Vagina (tissue), 2 donors: ENCODE measurements at places on chromosomes 5 and 9.

- H3K27me3 ChIP-seq, result no peaks in the 10 kb centered on the region
- DNase-seq, result no peak
- H3K4me1 ChIP-seq, result peaks cover 60% of the 10 kb centered on the region
- no peaks in the 10 kb centered on the region for H3K36me3 ChIP-seq
Measured at GRCh38 chr5:95958310-95959014, 3.2 kb downstream of the ELL2 start.

DNA sequence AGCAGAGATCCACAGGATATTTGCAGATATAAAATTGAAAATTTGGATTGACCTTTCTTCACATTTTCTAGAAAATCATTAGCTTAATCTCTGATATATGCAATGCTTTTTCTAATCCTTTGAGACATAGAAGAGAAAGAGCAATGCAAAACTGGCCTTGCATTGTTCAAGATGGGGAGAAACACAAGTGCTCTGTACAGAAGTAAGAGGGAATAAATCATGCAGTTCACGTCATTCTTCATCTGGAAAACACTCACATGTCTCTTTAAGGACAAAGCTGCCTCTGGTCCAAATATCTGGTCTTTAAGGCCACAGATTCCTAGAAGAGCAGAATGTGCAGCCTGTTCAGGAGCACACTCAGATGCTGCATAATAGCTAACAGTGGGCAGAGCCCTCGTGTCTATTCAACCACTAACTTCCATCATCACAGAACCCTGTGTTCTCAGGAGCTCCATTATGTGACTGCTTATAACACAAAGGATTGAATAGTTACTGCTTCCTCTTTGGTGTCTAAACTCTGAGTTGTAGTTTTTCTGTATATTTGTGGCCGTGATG is 277.5 kb downstream of the PLK2 start:
- no peaks in the 10 kb centered on the region for H3K27me3 ChIP-seq
- H3K4me3 ChIP-seq, result no peak overlapping the region
- no peak for DNase-seq
- no peaks in the 10 kb centered on the region for H3K4me1 ChIP-seq

GRCh38 chr5:65047948-65048690 is 279.4 kb downstream of the CWC27 start:
- no peaks in the 10 kb centered on the region for H3K36me3 ChIP-seq
- no peaks in the 10 kb centered on the region for H3K4me1 ChIP-seq
- H3K27ac ChIP-seq, result no peak overlapping the region
- no peak for DNase-seq
- H3K4me3 ChIP-seq, result no peak overlapping the region
- no peaks in the 10 kb centered on the region for H3K27me3 ChIP-seq

GRCh38 chr5:139137697-139138096 is 60.5 kb downstream of the SIL1 start:
- H3K4me1 ChIP-seq, result peaks cover 57% of the 10 kb centered on the region
- H3K27me3 ChIP-seq, result no peaks in the 10 kb centered on the region
- H3K36me3 ChIP-seq, result no peaks in the 10 kb centered on the region
- H3K4me3 ChIP-seq, result no peak overlapping the region
- no peak overlapping the region for H3K27ac ChIP-seq
- no peak for DNase-seq

- no peaks in the 10 kb centered on the region for H3K27me3 ChIP-seq
- H3K27ac ChIP-seq, result peak overlapping the region; percentile 75
- no peak for DNase-seq
- no peaks in the 10 kb centered on the region for H3K36me3 ChIP-seq
- no peak overlapping the region for H3K4me3 ChIP-seq
Measured at GRCh38 chr9:111069183-111069582, 30.9 kb upstream of the LPAR1 start.

- no peaks in the 10 kb centered on the region for H3K4me1 ChIP-seq
- H3K27me3 ChIP-seq, result no peaks in the 10 kb centered on the region
- DNase-seq, result no peak
Measured at GRCh38 chr5:65326922-65327321, 154.8 kb downstream of the ADAMTS6 start.

DNA sequence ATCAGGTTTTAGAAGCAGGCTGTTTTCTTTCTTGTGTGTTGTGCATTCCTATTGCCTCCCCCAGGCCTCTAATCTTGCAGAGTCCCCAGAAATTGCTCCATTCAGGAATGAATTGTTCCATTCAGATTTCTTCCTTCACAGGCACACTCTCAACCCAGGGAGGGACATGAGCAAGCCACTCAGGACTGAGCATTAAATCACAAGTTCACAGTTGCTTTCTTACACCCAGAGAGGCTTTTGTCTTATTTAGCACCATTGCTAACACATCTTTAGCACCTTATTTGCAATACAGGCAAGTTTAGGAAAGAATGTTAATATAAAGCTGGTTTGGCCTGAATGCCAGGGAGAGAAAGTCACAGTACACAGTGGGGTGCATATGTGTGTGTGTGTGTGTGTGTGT is 221.4 kb downstream of the RAB3C start:
- DNase-seq, result no peak
- no peaks in the 10 kb centered on the region for H3K27me3 ChIP-seq
- H3K4me1 ChIP-seq, result no peaks in the 10 kb centered on the region
- H3K36me3 ChIP-seq, result no peaks in the 10 kb centered on the region

GRCh38 chr5:132528866-132529634 is 14.3 kb downstream of the IL5 start:
- no peaks in the 10 kb centered on the region for H3K27me3 ChIP-seq
- no peak for DNase-seq
- no peak overlapping the region for H3K27ac ChIP-seq
- H3K36me3 ChIP-seq, result no peaks in the 10 kb centered on the region
- no peaks in the 10 kb centered on the region for H3K4me1 ChIP-seq
- H3K4me3 ChIP-seq, result no peak overlapping the region

- H3K4me3 ChIP-seq, result no peak overlapping the region
- no peaks in the 10 kb centered on the region for H3K36me3 ChIP-seq
- DNase-seq, result no peak
- H3K27ac ChIP-seq, result no peak overlapping the region
- no peaks in the 10 kb centered on the region for H3K27me3 ChIP-seq
- no peaks in the 10 kb centered on the region for H3K4me1 ChIP-seq
Measured at GRCh38 chr9:9170439-9171134, 1371.0 kb upstream of the DMAC1 start.

GRCh38 chr5:109563739-109564138 is 126.0 kb upstream of the MAN2A1 start:
- no peak overlapping the region for H3K4me3 ChIP-seq
- H3K27ac ChIP-seq, result no peak overlapping the region
- H3K36me3 ChIP-seq, result no peaks in the 10 kb centered on the region
- no peaks in the 10 kb centered on the region for H3K27me3 ChIP-seq

DNA sequence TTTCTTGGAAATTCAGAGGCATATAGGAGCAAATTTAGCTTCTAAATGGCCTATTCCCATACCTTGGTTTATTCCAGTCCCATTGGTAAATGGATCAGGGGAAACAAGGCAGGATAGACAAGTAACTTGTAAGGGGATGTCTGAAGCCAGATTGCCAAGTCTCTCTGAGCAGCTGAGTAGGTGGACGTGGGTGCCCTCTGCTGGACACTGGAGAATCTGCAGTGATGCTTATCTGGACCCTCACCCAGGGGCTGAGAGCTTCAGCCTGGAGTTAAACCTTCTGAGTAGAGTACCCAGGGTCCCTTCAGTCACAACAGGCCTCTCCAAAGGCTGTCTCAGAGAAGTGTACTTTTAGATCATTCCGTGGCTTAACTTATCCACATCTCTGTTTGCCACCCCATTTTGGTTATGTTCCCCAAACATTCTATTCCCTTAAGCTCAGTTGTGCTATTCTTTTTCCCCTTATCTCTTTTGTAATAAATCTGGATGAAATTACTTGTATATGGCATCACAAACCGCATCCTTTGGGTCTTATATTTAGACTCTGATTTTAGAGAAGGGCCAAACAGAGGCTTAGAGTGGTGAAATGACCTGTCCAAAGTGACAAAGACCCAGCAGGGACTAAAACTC is 218.3 kb upstream of the GLRA1 start:
- H3K27ac ChIP-seq, result no peak overlapping the region
- no peaks in the 10 kb centered on the region for H3K4me1 ChIP-seq
- DNase-seq, result no peak
- no peak overlapping the region for H3K4me3 ChIP-seq
- H3K36me3 ChIP-seq, result no peaks in the 10 kb centered on the region

- H3K27me3 ChIP-seq, result no peaks in the 10 kb centered on the region
- H3K36me3 ChIP-seq, result no peaks in the 10 kb centered on the region
- no peak overlapping the region for H3K4me3 ChIP-seq
- peak; percentile 72 for DNase-seq
- H3K4me1 ChIP-seq, result peaks cover 27% of the 10 kb centered on the region
Measured at GRCh38 chr9:88976890-88977257, 14.4 kb upstream of the S1PR3 start.

DNA sequence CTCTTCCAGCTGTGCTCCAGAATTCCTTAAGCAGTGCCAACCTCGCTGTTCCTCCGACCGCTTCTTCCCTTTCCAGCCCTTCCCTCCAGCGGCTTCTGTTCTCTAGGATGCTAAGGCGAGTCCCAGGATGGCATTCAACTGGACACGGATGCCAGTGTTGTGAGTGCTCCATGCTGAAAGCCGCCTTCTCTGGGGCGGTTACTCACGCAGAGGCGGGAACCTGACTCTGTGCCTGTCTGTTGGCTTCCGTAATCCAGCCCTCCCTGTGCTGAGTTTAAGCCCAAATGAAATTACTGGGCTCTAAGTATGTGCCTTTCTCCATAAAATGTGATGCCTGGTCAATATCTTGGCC is 20.2 kb downstream of the COL5A1 start:
- H3K27me3 ChIP-seq, result no peaks in the 10 kb centered on the region
- peaks cover 70% of the 10 kb centered on the region for H3K4me1 ChIP-seq
- H3K4me3 ChIP-seq, result no peak overlapping the region
- H3K36me3 ChIP-seq, result no peaks in the 10 kb centered on the region
- DNase-seq, result no peak
- peak overlapping the region; percentile 80 for H3K27ac ChIP-seq

DNA sequence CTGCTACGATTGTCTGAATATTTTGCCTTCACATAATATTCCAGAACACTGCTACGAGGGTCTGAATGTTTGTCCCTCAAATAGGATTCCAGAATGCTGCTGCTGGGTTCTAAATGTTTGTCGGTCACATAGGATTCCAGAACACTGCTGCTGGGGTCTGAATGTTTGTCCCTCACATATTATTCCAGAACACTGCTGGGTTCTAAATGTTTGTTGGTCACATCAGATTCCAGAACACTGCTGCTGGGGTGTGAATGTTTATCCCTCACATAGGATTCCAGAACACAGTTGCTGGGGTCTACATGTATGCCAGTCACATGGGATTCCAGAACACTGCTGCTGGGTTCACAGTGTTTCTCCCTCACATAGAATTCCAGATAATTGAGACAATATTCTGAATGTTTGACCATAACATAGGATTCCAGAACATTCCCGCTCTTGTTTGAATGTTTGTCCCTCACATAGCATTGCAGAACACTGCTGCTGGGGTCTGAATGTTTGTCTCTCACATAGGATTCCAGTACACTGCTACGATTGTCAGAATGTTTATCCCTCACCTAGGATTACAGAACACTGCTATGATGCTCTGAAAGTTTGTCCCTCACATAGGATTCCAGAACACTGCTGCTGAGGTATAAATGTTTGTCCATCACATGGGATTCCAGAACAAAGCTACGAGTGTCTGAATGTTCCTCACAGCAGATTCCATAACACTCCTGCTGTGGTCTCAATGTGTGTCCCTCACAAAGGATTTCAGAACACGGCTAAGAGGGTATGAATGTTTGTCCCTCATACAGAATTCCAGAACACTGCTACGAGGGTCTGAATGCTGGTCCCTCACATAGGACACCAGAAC is 201.8 kb downstream of the FOXD4L6 start:
- no peak overlapping the region for H3K27ac ChIP-seq
- no peaks in the 10 kb centered on the region for H3K27me3 ChIP-seq
- no peak overlapping the region for H3K4me3 ChIP-seq
- no peaks in the 10 kb centered on the region for H3K36me3 ChIP-seq
- no peaks in the 10 kb centered on the region for H3K4me1 ChIP-seq

- H3K4me1 ChIP-seq, result no peaks in the 10 kb centered on the region
- DNase-seq, result no peak
- no peak overlapping the region for H3K27ac ChIP-seq
- H3K27me3 ChIP-seq, result no peaks in the 10 kb centered on the region
- H3K36me3 ChIP-seq, result no peaks in the 10 kb centered on the region
Measured at GRCh38 chr9:99713838-99714306, 107.8 kb upstream of the NR4A3 start.

DNA sequence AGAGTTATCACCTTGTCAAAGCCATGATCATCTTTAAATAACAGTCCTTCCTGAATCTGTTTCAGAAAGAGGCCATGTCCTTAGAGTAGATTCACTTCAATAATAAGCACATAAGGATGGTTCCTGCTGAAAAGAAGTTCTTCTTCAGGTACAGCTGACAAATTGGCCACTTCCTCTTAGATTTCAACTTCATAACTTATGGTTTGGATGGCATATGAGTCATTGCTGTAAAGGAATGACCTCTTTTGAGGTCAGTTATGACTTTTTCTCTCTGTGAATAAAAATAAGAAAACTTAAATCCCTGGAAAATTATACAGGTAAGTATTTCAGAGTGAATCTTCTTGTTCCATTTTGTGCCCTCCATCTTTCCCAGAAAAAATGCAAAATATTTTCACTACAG is 555.3 kb upstream of the ZNF462 start:
- no peak overlapping the region for H3K27ac ChIP-seq
- H3K4me1 ChIP-seq, result no peaks in the 10 kb centered on the region
- DNase-seq, result no peak
- H3K4me3 ChIP-seq, result no peak overlapping the region

DNA sequence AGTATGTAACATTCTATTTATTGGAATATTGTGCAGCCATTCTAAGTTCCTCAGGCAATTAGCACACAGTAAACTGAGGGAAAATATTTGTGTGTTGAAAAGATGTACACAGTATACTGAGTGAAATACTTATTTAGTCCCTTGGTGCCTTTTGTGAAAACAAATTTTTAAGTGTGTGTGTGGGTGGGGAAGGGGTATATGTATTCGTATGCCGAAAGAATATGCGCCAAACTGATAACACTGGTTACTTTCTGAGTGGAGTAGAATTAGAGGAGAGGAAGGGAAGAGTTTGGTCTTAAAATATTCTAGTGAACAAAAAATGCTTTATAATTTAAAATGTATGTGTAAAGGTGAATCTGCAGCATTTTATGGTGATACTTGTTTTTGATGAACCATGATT is 3.1 kb downstream of the DCP2 start:
- H3K27ac ChIP-seq, result no peak overlapping the region
- H3K4me1 ChIP-seq, result peaks cover 51% of the 10 kb centered on the region
- no peaks in the 10 kb centered on the region for H3K27me3 ChIP-seq
- no peak overlapping the region for H3K4me3 ChIP-seq
- no peak for DNase-seq

DNA sequence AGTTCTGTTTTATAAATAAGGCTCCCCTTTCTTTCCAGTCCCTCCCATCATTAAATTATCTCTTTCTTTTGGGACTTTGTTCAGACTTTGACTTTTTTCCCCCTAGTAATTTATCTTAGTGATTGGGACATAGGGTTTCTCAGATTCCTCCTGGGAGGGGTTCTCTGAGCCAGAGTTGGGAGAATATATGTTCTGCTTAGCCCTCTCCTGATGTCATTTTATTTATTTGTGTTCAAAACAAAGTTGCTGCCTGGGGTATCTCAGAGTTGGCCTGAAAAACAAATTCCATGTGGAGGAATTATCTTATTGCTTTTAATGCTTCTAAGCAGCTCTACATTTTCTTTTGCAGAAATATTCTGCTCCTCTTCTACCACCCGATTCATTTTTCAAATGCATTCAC is 211.0 kb downstream of the PCSK5 start:
- no peaks in the 10 kb centered on the region for H3K27me3 ChIP-seq
- peak overlapping the region; percentile 3 for H3K27ac ChIP-seq
- no peaks in the 10 kb centered on the region for H3K36me3 ChIP-seq
- peaks cover 14% of the 10 kb centered on the region for H3K4me1 ChIP-seq
- no peak for DNase-seq
